Osteoblast (primary cell): ENCODE measurements at places on chromosomes 7 and 10. TPM values are rescaled to one million over a fixed set of nuclear protein-coding genes. Genes with fewer than 3 reads are reported as not detected.

The FAM25C gene
- total RNA-seq: not detected in 2 replicates

The SPDYE9 gene
- total RNA-seq: not detected in 2 replicates

The MBL2 gene
- total RNA-seq: under 0.01 TPM in 2 replicates

The MLLT10 gene
- total RNA-seq: 37.6 and 44.8 TPM in 2 replicates

The CDNF gene
- 1.8 TPM in 2 replicates for total RNA-seq

The PPP1R17 gene
- total RNA-seq: not detected in 2 replicates

The ZNHIT1 gene
- 64.4 and 66.0 TPM in 2 replicates for total RNA-seq

The GJC3 gene
- total RNA-seq: not detected in 2 replicates

The CHST12 gene
- total RNA-seq: 3.8 and 4.0 TPM in 2 replicates

The CRTAC1 gene
- total RNA-seq: not detected in 2 replicates

The ERVW-1 gene
- total RNA-seq: not detected in 2 replicates

The C10orf105 gene
- total RNA-seq: under 0.01 TPM in 1 of 2 replicates, not detected in the other

The CTAGE15 gene
- total RNA-seq: 0.88 TPM in 1 of 2 replicates, not detected in the other

The ANKRD61 gene
- not detected in 2 replicates for total RNA-seq

The C10orf143 gene
- 1.2 and 2.5 TPM in 2 replicates for total RNA-seq

The BLNK gene
- total RNA-seq: under 0.01 and 0.36 TPM in 2 replicates

The GPR22 gene
- total RNA-seq: not detected in 2 replicates

The MUC12 gene
- total RNA-seq: under 0.01 and 0.59 TPM in 2 replicates

The CADPS2 gene
- 21.7 and 26.2 TPM in 2 replicates for total RNA-seq
